ENCODE measurements at places on chromosomes 5 and 9.
A peak's percentile ranks its signal among the peaks of the same experiment; 100 is the strongest.

DNA sequence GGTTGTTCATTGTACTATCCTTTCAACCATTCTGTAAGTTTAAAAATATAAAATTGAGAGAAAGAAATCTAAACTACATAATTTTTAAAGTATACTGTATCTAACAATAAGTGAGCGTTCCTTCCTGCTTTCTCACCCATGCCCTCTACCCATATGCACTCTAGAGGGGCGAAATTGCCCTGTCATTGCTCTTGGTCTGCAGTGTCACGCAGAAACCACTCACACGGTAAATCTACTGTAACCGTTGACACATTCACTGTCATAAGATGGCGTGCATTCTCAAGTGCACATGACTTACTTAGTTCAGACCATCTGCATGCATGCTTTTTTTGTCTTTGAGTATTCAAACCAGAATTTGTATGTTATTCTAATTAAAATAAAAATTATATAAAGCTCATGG lies 55.7 kb upstream of the NIPBL start:
- no peak for DNase-seq

- no peak for DNase-seq
Observed at GRCh38 chr5:127083711-127084110, 10.4 kb upstream of the C5orf63 start.

DNA sequence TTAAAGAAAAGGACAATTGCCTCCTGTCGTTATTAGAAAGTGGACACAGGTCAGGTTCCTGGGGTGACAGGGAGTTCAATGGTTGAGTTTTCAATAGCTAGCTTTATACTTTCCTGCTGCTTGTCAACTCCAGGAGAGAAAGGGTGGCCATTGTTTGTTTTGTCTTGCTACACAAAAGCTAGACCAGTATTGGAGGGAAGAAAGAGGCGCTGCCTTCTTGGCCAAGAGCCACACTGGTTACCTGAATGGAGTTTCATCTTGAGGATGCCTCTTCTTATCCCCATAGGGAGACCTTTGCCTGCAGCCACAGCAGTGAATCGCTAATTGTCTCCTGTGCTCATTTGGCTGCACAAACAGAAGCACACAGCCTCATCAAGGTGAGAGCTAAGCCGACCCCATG lies 279.4 kb upstream of the GRIA1 start:
- DNase-seq, result no peak

DNA sequence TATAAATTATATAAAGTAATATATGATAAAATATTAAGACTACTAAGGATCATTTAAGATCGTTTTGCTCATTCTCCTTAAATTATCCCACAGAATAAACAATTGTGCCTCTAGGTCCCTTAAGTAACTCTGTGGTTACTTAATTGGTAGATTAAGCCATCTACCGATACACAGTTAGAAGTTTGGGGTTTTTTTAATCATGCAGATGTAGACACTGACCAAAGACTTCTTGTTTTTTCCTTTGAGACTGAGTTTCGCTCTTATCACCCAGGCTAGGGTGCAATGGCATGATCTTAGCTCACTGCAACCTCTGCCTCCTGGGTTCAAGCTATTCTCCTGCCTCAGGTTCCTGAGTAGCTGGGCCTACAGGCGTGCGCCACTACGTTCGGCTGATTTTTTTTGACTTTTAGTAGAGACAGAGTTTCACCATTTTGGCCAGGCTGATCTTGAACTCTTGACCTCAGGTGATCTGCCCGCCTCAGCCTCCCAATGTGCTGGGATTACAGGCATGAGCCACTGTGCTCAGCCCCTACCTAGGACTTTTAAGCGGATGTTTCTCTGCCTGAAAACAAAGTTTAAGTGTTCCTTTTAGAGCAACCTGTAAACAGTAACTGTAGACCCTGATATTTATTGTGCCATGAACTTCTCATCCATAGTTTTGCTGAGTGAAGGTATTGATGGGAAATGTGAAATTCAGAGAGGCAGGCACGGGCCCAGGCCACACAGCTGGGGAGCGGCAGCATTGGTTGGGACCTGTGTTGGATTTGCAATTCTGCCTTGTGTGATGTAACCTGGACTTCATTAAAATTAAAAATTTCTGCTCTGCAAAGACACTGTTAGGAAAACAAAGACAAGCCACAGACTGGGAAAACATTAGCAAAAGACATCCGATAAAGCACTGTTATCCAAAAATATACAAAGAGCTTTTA lies 11.6 kb downstream of the CEL start:
- DNase-seq, result no peak

DNA sequence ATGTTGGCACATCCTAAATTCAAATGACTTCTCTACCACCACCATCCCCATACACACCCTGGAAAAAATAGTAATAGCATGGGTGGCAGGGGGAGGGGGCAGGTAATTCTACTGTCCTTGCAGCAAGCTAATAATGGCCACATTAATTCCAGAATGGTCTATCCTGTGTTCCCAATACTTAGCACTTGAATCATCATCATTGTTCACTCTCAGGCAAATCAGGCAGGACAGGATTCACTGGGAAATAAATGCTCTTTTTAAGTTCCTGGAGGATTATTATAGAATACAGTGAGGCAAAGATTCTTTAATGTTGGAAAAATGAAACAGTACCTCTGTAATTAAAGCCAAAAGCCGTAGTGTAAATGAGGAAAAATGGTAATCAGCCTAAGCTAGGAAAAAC lies 254.5 kb downstream of the ARRDC3 start:
- no peak for DNase-seq

DNA sequence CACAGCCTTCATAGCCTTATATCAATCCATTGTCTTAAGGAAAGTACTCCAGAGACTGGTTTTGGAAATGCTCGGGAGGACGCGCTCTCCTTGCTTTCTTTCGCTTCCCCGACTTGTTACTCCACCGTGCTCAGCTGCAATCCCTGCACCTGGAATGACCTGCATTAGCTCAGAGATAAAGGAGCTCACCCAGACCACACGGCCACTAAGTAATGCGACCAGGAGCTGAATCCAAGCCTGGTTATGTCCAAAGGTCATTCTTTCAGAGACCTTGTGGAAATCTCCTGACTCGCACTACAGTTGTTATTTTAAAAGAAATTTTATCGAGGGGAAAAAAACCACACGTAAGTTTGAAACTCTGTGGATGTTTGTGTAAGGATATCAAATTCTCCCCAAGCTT lies 135.3 kb upstream of the DPYSL3 start:
- no peak for DNase-seq

GRCh38 chr5:1975898-1976765 lies 93.4 kb upstream of the IRX4 start:
- DNase-seq, result no peak

DNA sequence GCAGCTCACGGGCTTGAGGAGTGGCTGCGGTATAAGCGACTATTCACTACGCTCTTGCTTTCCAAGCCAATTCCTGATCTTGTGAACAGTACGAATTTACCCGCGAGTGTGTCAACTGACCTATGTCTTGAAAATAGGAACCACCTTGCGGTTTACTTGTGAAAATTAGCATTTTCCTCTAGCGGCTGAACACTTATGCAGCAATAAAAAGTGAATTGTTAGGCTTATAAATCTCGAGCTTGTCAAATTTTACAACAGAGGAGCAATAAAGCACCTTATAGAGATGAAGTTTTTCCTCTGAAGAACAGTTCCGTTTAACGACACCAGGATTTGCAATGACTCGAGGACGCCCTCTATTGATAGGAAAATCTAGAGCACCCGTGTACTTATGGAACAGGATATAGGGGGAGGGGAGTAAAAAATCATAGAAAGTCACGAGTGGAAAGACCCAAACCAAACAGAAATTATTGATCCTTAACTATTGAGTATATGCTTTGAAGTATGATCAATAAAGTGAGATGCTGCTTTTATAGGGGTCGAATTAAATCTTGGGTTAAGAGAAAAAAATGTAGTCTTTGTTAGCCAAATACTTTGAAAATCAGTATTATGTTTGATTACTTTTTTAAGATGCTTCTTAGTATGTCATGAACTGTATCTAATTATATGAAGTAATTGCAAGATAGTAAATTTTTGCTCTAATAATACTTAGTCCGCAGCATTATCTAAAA lies 1.9 kb upstream of the RGMB start:
- DNase-seq, result peak; percentile 6

- no peak for DNase-seq
Observed at GRCh38 chr5:83099445-83099844, 22.1 kb downstream of the XRCC4 start.

- DNase-seq, result peak; percentile 88
Observed at GRCh38 chr9:36487482-36488388, 85.0 kb upstream of the MELK start.

DNA sequence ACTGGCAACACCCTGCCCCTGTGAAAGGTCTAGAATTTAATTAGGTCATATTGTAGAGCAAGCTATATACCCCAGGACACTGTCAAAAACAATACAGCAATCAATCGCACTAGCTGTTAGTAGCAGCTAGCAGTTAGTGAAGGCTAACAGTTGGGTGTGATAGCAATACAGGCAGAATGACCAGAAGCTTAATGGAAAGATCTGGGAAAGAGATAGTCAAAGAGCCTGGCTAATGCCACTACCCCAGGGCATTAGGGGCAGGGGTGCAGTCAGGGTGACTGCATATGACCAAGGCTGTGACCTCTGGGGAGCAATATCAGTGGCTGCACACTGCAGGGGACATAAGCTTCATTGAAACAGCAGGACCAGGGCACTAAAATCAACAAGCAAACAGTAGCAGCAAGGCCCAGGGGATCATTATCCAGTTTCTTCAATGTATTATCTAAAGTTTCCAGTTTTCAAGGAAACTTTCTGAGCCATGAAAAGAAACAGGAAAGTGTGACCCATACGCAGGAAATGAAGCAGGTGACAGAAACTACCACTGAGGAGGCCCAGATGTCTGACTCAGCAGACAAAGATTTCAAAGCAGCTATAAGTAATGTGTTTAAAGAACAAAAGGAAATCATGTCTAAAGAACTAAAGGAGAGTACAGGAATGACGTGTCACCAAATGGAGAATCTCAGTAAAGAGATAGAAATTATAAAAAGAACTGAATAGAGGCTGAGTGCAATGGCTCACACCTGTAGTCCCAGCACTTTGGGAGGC lies 82.4 kb downstream of the ZNF354C start:
- DNase-seq, result no peak

GRCh38 chr9:69548681-69549080 lies 123.5 kb downstream of the APBA1 start:
- no peak for DNase-seq

- peak; percentile 42 for DNase-seq
Observed at GRCh38 chr5:150159741-150160179, 4.1 kb upstream of the PDGFRB start.

- DNase-seq, result peak; percentile 66
Observed at GRCh38 chr9:124202447-124202971, 55.2 kb upstream of the NEK6 start.

DNA sequence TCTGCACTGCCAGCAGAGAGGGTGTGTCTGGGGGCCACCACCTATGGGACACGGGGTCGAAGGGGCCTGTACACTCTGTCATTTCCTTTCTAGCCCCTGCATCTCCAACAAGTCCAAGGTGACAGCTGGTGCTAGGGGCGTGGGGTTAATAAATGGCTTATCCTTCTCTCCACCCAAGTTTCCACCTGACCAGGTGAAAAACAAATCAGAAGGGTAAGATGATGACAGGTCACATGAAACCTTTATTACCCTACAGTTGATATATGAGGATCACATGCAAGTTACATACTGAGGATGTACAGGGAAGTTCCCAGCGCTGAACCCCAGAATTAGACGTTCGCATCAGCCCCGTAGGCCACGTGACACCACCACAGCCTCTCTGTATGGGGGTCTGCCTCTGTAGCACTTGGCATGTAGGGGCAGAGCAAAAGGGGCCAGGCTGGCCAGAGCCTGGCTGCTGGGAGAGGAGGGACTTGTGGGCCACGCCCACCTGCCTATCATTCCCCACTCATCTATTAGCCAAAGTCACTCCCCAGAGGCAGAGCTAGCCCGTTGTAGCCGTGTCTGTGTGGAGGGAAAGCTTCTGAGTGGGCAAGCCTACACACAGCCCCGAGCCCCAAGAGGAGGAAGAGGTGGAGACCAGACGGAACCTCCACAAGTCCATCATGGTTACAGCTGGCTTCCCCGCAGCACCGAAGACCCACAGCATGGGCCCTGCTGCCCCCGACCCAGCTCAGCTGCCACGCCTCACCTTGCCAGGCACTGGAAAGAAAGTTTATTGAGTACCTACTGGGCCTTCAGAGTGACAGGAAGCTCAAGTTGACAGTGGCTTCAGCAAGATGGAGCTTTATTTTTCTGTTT lies 2.2 kb downstream of the TMEM141 start:
- DNase-seq, result no peak

DNA sequence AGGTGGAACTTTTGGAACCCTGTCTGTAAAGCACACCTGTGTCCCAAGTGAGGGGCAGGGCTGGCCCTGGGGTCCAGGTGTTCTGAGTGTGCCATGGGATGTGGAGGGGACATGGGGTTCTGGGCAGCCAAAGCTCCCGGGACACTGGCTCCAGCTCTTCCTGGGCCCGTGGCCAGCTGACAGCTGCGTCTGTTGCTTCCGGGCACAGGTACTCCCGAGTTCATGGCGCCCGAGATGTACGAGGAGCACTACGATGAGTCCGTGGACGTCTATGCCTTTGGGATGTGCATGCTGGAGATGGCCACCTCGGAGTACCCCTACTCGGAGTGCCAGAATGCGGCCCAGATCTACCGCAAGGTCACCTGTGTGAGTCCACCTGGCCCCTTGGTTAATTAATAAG lies 50.7 kb downstream of the WNK2 start:
- no peak for DNase-seq

GRCh38 chr5:154601014-154601413 lies 123.0 kb upstream of the HAND1 start:
- DNase-seq, result no peak

- no peak for DNase-seq
Observed at GRCh38 chr5:179124853-179125788, 64.9 kb downstream of the ZNF354C start.

DNA sequence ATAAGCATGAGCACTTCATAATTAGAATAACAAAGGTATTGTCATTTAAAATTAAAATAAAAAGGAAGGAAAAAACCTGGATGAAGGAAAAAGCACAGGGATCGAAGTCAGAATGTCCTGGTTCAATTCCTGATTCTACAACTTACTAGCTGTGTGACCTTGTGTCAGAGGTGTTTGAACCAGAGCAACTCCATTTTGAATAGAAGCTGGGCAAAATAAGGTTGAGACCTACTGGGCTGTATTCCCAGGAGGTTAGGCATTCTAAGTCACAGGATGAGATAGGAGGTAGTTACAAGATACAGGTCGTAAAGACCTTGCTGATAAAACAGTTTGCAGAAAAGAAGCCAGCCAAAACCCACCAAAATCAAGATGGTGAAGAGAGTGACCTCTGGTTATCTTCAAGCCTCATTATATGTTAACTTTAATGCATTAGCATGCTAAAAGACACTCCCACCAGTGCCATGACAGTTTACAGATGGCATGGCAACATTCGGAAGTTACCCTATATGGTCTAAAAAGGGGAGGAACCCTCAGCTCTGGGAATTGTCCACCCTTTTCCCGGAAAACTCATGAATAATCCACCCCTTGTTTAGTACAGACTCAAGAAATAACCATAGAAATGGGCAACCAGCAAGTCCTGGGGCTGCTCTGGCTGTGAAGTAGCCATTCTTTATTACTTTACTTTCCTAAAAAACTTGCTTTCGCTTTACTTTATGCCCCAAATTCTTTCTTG lies 412.7 kb downstream of the PIK3R1 start:
- DNase-seq, result no peak
